NCI-H446 (cell line): ENCODE measurements at places on chromosomes 2 and 18.
A peak's percentile ranks its signal among the peaks of the same experiment; 100 is the strongest.

GRCh38 chr2:23713351-23713750 is 213.6 kb downstream of the ATAD2B start:
- DNase-seq: no peak

- no peak for DNase-seq
These were observed 461.2 kb downstream of the SUCLG1 start for GRCh38 chr2:83997889-83998288.

DNA sequence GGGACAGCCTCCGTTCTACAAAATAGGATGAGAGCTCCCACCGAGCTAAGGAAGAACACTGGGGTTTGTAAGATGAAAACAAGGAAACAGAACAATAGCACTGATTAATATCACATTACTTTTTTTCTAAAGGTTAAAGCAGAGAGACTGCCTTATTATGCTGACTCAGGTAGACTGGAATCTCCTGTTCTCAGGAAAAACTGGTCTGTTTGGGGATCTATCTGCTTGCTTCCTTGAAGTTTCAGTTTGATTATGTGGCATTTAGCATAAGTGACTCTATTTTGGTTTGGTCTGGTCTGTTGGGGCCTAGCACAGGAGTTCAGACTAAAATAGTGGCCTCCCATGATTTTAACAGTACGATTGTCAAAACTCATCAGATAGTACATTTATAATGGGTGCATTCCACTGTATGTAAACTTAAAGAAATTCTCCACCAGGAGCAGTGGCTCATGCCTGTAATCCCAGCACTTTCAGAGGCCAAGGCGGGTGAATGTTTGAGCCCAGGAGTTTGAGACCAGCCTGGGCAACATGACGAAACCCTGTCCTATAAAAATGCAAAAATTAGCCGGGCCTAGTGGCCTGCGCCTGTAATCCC is 64.1 kb upstream of the NDUFV2 start:
- no peak for DNase-seq

DNA sequence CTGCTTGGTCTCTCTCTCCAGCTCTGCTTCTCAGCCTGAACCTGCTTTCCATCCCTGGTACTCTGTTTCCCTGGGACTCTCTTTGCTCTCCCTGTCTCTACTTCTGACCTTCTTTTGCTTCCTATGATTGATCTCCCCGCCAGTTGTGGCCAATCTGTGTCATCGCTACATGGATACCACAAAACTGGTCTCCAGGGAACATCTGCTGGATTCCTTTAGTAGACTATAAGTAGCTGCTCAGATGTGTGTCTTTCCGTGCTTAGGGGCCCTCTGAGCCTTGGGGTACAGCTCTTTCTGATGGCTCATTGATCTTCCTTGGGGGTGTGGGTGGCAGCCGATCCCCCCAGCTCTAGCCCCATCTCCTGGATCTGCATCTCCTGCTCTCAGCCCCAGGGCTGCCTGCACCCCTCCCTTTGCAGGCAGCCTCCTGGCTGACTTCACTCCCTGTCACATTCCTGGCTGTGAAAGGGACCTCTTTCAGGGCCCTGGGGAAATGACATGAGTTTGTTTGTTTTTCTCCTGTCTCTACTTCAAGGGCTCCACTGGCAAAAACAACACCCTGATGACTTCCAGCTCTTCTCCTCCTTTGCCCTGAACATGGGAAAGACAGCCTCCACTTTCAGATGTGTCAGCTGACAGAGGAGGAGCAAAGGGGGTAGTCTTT is 333.7 kb downstream of the CYP26B1 start:
- DNase-seq: no peak

GRCh38 chr2:165533331-165533730 is 63.8 kb downstream of the CSRNP3 start:
- DNase-seq: no peak

DNA sequence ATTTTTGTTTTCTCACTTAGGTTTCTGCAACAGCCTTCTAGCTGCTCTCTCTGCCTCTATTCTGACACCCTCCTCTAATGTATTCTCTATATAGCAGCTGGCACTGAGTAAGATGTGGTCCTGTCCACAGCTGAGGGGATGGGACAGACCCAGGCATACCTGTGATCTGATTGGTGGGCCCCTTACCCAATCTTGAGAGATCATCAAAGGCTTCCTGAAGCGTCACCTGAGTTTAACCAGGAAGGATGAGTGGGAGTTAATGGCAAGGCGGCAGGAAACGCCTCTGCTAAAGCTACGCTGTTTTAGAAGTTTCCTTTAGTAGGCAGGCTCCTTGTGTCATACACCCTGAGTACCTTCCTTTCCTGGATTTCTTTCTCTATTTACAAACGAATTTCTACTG is 5.7 kb upstream of the TET3 start:
- DNase-seq: no peak

DNA sequence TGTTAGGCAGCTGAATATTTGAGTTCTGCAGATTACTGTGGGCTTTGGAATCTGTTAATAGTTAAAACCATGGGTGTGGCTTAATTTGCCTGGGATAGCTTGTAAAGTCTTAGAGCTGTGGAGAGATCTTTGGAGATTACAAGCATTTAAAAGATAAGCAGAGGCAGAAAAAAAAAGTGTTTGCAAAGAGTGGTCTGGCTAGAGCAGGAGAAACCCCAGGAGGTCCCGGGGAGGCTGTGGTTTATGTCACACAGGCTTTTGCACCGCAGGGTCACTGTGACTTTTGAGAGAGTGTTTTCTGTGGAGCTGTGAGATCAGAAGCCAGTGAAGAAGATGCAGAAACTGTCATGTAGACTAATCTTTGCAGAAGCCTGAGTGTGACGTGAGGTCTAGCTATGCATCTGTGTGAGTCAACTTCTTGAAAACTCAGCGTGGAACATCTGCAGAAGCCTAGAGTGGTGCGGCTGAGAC is 49.0 kb downstream of the SETBP1 start:
- no peak for DNase-seq

GRCh38 chr2:144358979-144359541 is 160.9 kb downstream of the ZEB2 start:
- DNase-seq: no peak

DNA sequence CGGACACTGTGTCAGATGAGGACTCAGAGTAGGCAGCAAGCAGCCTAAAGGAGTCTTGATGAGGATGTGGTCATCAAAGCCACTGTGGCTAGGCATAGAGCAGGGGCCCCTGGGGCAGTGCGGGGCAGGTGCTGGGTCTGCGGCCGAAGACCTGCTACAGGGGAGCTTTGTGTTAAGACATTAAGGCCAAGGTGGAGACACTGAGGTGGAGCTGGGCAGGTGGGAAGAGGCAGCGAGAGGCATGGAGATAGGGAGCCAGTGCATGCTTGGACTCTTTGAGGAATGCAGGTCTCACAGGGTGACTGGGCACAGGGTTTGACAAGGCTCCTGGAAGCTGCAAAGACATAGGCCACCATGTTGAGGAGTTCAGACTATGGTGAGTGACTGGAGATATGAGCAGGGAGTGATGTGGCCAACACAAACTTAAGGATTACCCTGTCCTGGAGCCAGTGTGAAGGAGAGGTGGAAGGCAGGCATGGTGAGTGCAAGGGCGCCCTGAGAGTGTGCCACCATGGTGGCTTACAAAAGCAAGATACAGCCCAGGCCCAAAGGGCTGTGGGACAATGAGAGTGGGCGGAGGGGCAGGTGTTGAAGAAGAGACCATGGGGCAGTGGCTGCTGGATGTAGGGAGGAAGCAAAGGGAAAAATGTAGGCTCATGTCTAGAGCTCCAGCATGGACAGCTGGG is 450.9 kb upstream of the HS6ST1 start:
- no peak for DNase-seq

- DNase-seq: no peak
These were observed 119.0 kb upstream of the REV1 start for GRCh38 chr2:99608861-99609260.

DNA sequence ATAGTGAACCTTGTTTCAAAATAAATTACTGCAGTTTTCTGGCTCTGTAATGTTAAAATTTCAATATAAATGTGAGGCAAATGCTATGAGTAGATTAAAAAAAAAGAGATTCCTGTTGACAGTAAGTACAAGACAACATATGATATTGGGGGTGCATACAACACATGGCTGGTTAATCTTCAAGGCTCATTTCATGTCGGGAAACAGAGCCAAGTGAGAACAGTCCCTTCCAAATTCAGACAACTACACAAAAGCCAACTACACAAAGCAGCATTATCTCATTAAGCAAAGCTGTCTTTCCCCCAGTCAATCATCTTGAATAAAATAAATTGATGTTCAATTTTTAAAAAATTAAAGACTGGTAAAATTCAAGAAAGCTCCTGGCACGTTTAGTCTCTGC is 549.2 kb downstream of the CCDC85A start:
- DNase-seq: peak; percentile 86

DNA sequence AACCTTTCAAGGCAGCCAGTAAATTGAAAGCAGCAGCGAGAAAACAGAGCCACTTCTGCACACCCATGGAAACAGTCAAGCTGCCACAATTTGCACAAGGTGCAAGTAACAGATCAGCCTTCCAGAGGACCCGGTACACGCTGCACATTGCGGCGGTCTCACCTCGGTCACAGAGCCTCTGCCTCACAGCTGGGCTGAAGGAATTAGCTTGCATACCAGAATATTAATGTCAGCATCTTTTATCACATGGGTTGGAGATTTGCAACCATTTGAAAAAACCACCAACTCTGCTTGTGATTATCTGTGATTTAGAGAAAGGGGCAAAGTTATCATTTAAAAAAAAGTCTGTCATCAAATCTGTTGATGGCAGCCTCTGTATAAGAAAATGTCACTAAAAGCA is 330.5 kb upstream of the TCF4 start:
- DNase-seq: no peak

DNA sequence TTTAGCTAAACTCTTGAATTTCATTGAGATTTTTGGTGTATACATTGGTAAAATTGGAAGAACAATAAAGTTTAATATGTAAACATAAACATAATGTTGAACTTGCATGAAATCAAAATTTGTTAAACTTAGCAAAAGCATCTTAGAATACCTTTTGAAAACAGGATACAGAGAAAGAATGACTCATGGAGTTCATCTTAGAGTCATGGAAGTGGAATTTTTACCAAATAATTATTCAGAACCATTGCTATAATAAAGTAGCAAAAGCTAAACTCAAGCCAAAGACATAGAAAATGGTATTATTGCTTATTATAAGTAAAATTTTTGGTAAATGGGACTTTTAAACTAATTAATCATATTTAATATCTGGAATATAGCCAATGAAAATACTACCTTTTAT is 841.6 kb upstream of the SLC39A10 start:
- no peak for DNase-seq

GRCh38 chr2:27771202-27771547 is 344 bp upstream of the MRPL33 start:
- no peak for DNase-seq
